ENCODE measurements at places on chromosomes 3 and 15.

DNA sequence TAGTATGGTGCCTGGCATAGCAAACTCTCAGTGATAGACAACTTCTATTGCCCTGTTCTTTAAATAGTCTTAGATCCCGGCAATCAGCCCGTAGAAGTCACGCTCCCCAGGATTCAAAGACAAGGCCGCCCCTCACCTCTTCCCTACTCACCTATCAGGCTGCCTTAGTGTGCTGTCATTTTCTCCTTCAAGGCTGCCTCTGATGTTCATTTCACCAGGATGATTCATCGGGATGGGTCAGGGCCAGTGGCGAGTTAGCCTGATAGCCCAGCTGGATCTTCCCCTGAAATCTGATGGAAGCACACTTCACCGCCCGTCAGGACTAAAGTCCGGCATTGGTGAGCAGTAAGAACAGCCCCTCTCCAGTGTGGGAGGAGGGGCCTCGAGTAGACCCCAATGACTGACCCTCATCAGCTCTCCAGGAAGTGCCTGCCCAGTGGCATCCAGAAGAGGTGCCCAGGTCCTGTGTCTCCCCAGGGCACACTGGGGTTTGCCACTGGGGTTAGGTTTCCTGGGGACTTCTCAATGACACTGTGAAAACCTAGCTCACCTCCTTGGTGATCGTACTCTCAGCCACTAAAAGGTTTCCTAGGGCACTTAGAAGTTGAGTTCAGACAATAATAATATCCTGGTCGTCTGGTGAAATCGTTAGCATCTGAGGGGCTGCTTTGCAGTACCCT, 37.5 kb downstream of the TPM1 start:
- DNase-seq, result no peak

GRCh38 chr3:18968120-18968519, 180.2 kb upstream of the KCNH8 start:
- no peak for DNase-seq

DNA sequence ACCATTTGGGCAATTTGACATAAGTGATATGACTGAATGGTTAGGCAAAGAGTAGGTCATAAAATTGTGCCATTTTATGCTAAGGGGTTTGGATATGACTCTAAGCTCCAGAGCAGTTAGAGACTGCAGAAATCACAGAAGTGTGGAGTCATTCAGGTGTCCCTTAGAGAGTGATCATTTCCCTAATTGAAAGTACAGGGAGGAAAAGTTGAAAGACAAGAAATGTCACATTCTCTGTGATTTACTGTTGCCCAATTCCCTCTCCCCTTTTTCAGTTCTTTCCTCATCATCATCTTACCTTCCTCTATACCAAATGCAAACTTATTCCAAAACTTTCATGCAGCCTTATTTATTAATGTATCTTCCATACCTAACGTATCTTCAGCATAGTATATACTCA, 2.7 kb upstream of the GOLGB1 start:
- no peak for DNase-seq

GRCh38 chr3:58013973-58014649, 5.9 kb downstream of the FLNB start:
- DNase-seq, result peak; percentile 91

DNA sequence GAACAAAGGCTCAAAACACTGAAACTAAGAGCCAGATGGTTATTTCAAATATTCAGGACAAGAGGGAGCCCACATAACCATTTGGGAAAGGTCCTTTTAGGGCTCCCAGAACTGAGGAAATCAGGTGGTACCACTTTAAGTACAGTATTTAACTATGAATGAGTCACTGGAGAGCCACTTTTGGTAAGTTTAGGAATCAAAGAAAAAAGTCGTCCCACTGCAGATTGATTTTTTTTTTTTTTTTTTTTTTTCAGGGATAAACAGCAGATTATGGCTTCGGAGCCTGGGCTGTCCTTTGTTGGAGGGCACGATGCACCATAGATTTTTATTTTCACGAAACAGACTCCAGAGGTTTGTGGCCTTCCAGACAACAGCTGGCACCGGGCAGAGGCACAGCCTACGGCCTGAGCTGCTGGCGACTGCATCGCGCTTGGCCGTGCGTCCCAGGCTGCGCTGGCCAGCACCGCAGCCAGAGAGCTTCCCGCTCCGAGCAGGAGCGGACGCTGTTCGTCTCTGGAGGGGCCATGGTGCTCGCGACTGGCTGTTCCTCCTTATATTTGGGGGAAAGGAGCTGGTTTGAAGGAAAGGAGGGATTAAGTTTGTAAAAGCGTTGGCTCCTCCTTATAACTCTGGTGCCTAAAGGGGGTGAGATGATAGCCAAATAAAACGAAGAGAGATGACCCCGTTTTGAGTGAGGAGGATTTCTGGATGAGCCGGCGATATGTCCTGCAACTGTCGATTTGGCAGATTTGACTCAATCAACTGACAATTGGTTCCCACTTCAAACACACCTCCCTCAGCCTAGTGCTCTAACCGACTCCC, 152.9 kb upstream of the GOLIM4 start:
- DNase-seq, result peak; percentile 15

DNA sequence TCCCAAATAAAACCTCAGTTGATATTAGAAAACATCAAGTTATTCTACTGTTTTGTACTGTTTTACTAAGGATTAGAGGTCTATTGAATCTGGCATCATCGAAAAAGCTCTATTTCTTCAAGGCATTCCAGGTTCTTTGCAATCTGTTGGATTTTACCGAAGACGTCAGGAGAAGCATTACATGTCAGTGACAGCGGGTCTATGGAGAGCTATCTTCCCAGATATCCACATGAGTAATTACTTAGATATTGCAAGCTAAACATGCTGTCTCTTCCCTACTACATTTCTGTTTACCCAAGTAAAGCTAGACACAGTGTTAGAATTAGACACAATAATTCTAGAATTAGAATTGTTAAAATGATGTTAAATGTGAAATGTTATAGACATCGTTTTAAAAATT, 10.8 kb upstream of the GOLGA6L2 start:
- no peak for DNase-seq

- no peak for DNase-seq
These were observed 1.3 kb downstream of the SCAANT1 start for GRCh38 chr3:63910891-63911290.

DNA sequence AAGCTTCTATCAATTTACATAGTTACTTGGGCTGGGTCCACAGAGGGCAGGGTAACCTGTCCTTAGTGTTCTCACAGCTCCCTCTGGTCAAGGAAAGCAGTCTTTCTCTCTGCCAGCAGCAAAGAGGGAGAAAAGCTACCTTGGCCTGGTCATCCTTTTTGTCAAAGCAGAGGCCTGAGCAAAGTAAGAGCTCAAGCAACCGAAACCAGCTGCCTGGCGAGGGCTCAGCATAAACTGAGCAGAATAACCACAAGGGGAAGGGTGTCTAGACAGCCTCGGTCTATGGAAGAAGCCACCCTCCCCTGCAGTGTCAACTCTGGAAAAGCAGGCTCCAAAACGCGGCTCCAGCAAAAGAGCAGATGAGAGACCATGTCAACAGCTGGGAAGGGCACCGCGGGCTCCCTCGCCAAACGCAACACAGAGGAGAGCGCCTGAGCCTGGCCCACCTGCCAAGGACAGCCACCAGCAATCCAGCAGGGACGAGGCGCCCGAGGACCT, 17.4 kb downstream of the LRIG1 start:
- DNase-seq, result peak; percentile 47

GRCh38 chr3:134355416-134355815, 18.8 kb downstream of the AMOTL2 start:
- DNase-seq, result no peak

DNA sequence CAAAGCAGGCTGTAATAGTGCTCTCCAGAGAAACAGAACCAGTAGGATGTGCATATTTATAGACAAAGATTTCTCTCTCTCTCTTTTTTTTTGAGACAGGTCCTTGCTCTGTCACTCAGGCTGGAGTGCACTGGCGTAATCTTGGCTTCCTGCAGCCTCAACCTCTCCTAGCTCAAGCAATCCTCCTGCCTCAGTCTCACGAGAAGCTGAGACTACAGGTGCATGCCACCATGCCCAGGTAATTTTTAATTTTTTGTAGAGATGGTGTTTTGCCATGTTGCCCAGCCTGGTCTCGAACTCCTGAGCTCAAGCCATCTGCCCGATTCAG, 67.1 kb upstream of the CHD2 start:
- DNase-seq, result no peak
